Activated naive CD4-positive, alpha-beta T cell treated with Interleukin-2 at 50 U/mL for 16 hours (primary cell): ENCODE measurements at places on chromosomes 5 and 9.

DNA sequence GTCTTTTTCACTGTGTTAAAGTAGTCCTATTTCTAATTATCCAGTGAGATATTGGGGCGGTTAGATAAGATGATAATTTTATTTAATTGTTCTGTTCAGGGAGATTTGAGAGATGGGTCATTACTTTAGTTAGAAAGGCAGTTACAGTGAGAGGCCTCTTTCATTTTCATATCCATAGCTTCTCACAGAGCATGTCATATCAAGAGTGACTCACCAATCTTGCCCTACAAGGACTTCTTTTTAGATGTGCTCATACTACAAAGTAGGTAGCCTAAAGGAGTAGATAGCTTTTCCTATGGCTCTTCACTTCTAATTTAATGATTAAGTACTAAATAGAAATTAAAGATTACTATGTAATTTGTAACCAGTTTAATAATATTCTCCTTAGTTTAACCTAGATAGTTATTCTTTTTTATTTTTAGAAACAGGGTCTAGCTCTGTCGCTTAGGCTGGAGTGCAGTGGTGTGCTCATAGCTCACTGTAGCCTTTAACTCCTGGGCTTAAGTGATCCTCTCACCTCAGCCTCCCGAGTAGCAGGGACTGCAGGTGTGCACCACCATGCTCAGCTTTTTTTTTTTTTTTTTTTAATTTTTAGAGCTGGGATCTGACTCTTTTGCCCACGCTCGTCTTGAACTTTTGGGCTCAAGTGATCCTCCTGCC is 71.0 kb downstream of the FER start:
- DNase-seq = no peak

GRCh38 chr9:21558615-21559401 is 76.7 kb upstream of the IFNE start:
- peak; percentile 18 for DNase-seq

DNA sequence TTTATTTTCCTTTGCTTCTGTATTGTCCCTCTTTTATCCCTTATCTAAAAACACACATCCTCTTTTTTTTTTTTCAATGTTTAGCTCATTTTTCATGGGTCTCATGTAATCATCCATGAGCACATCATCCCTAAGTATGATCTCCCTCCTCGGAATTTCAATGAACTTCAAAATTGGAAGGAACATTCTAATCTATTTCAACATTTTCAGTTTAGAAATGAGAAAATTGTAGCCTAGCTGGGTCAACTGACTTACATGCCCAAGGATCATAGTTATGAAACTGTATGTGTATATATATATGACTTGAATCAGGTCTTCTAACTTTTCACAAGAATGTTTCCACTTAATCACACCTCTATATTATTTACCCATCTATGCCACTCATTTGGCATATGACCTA is 77.7 kb downstream of the TUSC1 start:
- no peak for DNase-seq

- DNase-seq = no peak
Observed at GRCh38 chr9:37083654-37084053, 36.7 kb upstream of the ZCCHC7 start.

DNA sequence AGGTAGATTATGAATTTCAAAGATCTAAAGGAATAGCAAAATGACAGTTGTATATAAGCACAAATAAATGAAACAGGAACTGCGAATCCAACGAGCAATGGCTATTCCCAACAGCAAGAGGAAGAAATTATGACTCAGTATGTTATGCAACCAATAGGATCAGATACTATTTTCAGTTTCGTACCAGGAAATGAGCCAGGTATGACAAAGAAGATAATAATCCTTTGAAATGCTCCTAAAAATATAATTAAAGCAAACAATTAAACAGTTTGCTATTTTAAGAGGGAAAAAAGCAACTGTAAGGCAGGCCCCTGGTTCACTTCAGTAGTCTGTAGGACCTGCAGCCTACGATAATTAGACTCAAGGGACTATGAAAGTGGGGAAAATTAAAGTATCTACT is 58.9 kb downstream of the AUH start:
- DNase-seq = no peak

DNA sequence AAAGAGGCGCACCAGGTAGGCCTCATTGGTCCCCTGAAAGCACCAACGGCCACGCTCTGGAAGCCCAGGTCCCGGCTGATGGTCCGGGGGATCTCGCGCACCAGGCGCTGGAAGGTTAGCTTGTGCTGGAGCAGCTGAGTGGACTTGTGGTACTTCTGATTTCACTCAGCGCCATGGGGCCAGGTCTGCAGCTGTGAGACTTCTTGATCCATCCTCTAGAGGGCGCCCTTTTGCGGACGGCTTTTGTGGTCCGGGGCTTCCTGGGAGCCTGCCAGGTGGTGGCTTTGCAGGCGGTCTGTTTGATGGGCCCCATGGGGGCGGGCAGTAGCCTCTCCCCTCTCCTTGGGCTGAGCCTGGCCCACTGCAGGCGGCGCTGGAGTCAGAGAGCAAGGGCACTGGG is 10.4 kb downstream of the TAF11L12 start:
- DNase-seq = no peak

- DNase-seq = no peak
Observed at GRCh38 chr5:151095341-151096000, 14.6 kb upstream of the TNIP1 start.

- DNase-seq = no peak
Observed at GRCh38 chr9:122875523-122875922, 29.6 kb downstream of the RC3H2 start.

- DNase-seq = no peak
Observed at GRCh38 chr9:34256987-34257585, 72.0 kb downstream of the KIF24 start.

DNA sequence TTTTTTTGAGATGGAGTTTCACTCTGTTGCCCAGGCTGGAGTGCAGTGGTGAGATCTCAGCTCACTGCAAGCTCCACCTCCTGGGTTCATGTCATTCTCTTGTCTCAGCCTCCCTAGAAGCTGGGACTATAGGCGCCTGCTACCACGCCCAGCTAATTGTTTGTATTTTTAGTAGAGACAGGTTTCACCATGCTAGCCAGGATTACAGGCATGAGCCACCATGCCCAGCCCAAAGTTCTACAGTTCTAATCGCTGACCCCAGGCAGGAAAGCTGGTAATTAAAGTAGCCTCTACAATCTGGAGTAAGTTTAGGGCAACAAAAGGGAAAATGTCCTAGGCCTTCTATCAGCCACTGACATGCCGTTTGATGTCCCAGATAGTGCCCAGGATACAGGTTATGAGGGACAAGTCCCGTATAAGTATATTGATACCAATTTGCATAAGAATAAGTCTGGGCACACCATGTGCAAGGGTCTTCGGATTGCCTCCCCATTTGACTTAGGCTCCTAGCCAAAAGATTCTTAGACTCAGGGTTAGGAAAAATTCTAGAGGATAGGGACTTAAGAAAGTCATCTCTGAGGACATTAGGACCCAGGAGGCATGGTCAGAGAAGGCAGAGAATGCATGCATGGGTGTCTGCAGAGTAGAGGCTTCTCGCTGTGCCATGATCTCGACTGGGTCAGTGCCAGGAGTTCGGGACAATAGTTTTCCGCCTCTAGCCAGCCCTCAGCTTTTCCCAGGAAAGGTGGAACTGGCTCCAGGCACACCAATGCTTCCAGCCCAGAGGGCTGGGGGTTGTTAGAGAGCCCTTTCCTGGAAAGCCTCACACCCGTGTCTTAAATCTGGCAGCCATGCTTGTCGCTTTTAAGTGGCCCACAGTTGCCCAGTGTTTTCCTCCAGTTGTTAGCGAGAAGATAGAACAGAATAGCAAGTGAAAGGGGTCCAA is 1111.1 kb downstream of the TAF11L14 start:
- DNase-seq = peak; percentile 15

GRCh38 chr5:81907012-81907635 is 64.7 kb upstream of the ATG10 start:
- DNase-seq = no peak

DNA sequence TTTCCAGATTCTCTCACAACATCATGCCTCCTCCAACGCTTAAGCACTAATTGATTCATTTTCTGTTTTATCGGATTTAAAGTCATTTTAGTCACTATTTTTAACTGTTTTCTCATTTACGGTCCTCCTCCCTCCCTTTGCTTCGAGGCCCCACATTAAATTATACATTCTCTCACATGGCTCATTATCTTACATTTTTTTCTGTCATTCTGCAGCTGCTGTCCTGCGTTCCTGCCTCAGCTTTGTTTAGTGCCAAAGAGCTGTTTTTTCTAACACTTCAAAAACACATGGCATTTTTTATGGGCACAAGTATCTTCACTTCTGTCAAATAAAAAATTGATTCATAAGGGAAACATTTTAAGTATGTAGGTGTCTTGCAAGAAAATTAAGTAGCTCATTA is 130.1 kb upstream of the FST start:
- DNase-seq = no peak

GRCh38 chr9:136719195-136719880 is 7.0 kb downstream of the DIPK1B start:
- DNase-seq = no peak

GRCh38 chr9:115757461-115757860 is 396.1 kb upstream of the PAPPA start:
- DNase-seq = no peak

- no peak for DNase-seq
Observed at GRCh38 chr9:8533681-8534080, 734.1 kb upstream of the DMAC1 start.

DNA sequence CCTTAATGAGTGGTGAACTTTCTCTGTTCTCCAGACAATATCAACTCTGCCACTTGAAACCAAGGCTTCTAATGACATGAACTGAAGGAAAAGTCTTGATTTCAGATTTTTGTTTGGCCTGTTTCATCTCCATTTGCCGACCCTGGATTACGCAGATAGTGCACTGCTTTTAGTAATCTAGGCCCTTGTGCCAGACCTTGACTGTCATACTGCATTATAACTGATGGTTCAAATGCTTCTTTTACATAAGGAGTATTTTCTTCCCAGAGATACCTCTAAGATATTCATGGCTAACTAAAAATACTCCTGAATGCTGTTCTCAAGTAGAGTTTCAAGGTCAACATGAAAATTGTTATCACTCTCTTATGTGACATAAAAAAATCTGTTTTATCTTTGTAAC is 238.7 kb upstream of the SEMA6A start:
- DNase-seq = no peak

GRCh38 chr5:147396070-147396823 is 113.6 kb downstream of the DPYSL3 start:
- DNase-seq = no peak

- DNase-seq = no peak
Observed at GRCh38 chr5:53877243-53877642, 316.8 kb downstream of the NDUFS4 start.
